ENCODE measurements at places on chromosomes 12 and 14.

- no peak for DNase-seq
Observed at GRCh38 chr14:103398427-103399195, 13.4 kb downstream of the MARK3 start.

- DNase-seq = no peak
Observed at GRCh38 chr12:9869307-9870161, at the start of gene CLEC2B. Gene CLEC2B (minus strand): TSS chr12:9869354.

DNA sequence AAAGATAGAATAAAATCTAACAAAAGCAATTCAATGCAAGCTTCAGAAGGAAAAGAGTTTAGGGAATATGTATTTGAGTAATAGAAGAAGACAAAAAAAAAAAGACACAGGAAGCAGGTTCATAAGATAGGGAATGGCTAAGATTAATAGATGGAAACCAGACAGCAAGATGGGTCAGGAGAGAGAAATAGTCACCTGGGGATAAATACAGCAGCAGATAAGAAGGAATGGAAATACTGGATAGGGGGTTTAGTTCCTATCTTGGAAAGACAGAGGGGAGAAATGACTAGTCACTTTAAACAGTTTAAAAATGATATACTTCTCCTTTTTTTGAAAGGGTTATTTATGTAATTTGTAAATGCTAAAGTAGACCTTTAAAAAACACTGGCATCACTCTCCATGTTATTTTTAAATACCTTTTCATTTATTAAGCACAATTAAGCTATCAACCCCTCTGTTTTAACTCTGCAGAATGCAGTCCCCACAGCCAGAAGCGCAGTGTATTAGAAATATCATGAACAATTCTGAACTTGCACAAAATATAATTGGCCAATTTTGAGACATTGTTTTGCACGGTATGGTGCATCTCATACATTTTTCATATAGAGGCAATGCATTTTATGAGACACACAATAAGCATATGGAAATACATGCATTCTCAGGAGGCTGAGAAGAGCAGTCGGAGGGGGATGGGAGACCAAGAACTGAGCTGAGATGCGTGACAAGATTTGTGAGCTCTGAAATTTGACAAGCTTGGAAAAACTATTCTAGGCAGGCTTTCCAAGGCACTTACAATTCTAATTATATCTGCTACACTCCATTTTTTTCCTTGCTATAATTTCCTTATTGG is 303.4 kb upstream of the PRICKLE1 start:
- no peak for DNase-seq

GRCh38 chr12:51405801-51406207 is 14.6 kb upstream of the GALNT6 start:
- no peak for DNase-seq

GRCh38 chr14:70811578-70811977 is 2.3 kb upstream of the MAP3K9 start:
- DNase-seq = no peak

Data from activated T-cell treated with anti-CD3 and anti-CD28 coated beads for 4 hours (primary cell).